ENCODE measurements at places on chromosomes 7 and 10. TPM values are rescaled to one million over a fixed set of nuclear protein-coding genes. Genes with fewer than 3 reads are reported as not detected.
A peak's percentile ranks its signal among the peaks of the same experiment; 100 is the strongest.

The ATXN7L1 gene
- total RNA-seq = 9.7 TPM

The STAMBPL1 gene
- total RNA-seq = 4.4 TPM

The SLC13A4 gene
- 0.62 TPM for total RNA-seq

The MLXIPL gene
- total RNA-seq = 14.0 TPM

The GTF2IRD1 gene
- 17.0 TPM for total RNA-seq

The TMEM139 gene
- total RNA-seq = not detected

The ANKRD1 gene
- total RNA-seq = 3.5 TPM

DNA sequence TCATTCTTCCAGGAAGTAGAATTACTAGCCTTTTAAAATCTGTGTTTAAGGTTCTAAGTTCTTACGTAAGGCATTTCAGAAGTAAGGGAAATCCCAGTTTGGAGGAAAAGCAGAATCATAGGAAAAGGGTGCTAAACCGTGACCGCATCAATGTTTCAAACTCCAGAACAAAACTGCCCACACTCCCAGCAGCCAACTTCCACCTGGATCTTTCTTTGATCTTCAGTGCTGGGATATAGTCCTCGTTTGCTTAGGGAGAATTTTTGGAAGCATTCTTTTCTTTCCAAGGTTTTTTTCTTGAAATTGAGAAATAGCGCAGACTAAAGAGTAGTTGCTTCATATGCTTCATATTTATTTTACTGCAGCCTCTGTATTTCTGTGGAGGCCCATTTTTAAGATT is 8.9 kb downstream of the PROSER2 start:
- DNase-seq = no peak

GRCh38 chr10:88228130-88228529 is 355.0 kb downstream of the RNLS start:
- DNase-seq = no peak

DNA sequence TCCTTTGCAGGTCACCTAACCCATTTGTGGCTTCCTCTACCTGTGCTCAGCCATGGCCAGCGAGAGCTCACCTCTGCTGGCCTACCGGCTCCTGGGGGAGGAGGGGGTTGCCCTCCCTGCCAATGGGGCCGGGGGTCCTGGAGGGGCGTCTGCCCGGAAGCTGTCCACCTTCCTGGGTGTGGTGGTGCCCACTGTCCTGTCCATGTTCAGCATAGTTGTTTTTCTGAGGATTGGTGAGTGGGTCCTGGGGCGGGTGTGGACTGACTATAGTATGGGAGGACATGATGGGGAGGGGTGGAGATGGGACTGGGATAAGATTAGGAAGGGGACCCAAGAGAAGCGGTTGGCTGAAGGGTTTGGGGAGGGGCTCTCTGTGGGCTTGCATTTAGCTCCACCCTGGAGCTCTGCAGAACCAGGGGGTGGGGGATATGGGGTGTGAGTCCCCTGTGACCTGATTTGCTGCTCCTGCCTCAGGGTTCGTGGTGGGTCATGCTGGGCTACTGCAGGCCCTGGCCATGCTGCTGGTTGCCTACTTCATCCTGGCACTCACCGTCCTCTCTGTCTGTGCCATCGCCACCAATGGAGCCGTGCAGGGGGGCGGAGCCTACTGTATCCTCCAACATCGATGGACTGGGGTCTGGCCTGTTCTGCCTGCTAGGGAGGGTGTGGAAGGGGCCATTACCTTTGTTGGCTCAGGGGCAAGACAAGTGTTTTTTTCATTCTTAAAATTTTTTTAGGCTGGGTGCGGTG is 1.8 kb downstream of the SLC12A9 start:
- DNase-seq = peak; percentile 72

DNA sequence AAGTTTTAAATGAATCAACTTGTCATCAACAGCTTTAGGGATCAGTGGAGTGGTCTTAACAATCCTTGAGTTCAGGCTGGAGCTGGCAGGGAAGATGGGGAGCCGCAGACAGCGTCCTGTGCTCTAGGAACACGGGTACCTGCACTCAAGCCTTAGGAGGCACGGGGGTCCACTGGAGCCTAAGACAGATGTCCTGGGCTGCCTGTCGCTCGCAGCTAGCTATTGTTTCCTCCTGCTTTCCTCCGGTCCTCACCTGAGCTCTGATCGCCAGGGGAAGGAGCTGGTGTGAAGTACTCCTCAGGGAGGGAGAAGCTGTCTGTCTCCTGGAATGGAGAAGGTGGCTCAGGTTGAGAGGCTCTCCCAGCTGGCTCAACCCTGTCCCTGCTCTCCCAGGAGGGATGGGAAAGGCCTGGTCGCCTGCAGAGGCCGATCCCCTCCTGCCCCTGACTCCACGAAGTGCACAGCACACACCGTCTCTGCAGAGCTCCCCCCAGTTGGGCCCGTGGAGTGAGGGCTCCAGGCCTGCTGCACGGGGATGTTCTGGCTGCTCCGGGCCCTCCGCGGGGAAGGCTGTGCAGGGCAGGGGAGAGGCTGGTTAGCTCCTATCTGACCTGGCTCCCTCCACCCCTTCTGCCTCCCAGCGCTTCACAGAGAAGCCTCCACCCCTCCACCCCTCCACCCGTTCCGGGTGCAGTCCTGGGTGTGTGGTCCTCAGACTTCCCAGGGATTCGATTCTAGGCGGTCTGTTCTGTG is 14.5 kb upstream of the PYROXD2 start:
- no peak for DNase-seq

DNA sequence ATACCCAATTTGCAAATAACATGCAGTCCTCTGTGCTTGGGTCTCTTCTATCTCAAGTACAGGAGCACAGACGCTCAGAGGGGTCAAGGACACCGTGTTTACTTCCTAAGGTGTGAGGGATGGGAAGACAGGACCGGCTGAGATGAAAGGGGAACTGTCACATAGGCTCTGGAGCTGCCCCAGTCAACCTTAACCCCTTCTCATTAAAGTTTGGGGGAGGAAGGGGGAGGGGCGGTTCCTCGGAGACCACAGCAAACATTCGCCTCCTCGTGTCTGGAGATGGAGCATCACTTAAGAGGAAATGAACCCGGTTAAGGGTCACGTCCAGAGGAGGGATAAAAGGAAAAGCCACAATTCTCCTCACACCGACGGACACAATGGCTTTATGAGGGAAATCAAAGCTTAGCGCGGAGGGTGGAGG is 1.1 kb downstream of the SH3PXD2A start:
- peak; percentile 37 for DNase-seq

GRCh38 chr7:104779888-104780287 is 234.1 kb upstream of the KMT2E start:
- DNase-seq = no peak

Data from posterior vena cava (tissue), 2 donors.